ENCODE measurements at places on chromosomes 6 and 20. TPM values are rescaled to one million over a fixed set of nuclear protein-coding genes. Genes with fewer than 3 reads are reported as not detected.

DNA sequence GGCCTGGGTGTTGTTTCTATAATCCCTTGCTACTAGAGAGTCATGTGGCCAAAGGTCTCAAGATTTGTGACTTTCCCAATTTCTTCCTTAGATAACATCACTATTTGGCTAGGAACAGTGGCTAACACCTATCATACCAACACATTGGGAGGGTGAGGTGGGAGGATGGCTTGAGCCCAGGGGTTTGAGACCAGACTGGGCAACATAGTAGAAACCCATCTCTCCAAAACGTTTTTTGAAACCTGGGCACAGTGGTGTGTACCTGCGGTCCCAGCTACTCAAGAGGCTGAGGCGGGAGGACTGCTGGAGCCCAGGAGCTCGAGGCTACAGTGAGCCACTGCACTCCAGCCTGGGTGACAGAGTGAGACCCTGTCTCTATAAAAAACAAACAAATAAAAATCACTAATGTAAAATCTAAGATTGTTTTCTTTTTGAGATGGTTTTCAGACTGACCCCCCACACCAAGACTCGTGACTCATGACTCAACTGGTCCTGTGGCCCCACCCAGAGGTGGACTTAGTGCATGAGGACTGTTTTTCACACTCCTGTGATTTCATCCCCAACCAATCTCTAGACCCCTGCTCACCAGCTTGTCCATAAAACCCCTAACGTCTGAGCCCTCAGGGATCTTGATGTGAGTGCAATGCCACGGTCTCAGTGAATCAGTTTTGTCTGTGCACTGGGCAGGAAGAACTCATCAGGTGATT is 48.3 kb upstream of the KIF16B start:
- no peak for DNase-seq

DNA sequence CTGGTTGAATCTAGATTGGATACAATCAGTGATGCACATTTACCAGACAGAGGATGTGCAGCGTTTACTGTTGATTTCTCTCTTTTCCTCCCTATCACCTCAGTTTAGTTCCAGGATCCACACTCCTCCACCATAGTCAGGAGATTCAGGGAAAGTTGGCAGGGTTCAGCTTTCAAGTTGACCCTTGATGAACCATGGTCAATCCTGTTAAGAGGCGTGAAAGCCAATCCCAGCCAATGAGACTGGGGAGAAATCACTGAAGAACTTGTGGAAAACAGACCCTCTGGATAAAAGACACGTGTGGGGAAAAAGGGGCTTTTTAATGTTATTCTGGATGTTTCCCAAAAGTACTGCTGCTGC is 19.2 kb upstream of the SCP2D1 start:
- no peak for DNase-seq

DNA sequence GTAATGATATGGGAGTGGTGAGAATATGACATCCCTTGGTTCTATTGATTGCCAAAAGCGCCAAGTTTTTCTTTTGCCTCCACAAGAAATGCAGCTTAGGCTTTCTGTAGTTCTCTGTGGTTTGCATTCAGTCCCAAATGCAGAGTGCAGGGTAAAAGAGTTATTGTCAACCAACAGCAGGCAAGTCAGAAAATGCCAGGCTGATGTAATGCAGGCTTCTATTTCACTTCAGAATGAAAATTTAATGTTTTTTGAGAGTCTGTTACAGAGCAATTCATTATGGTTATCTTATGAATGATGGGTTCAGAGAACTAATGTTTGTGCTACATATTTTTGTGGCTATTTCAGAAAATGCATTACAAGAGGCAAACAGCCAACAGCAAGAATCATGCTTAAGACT is 293.5 kb downstream of the CENPW start:
- no peak for DNase-seq

- DNase-seq = no peak
Observed at GRCh38 chr6:16648003-16648402, 113.3 kb downstream of the ATXN1 start.

GRCh38 chr20:33012327-33013189 is 5.1 kb downstream of the BPIFB2 start:
- DNase-seq = no peak

- no peak for DNase-seq
Observed at GRCh38 chr20:38392356-38392755, 42.8 kb downstream of the SNHG17 start.

GRCh38 chr6:42401613-42401951 is 50.1 kb downstream of the TRERF1 start:
- no peak for DNase-seq

- DNase-seq = no peak
Observed at GRCh38 chr6:38307740-38308139, 332.0 kb downstream of the BTBD9 start.

- DNase-seq = no peak
Observed at GRCh38 chr20:22289442-22289841, 294.9 kb downstream of the FOXA2 start.

DNA sequence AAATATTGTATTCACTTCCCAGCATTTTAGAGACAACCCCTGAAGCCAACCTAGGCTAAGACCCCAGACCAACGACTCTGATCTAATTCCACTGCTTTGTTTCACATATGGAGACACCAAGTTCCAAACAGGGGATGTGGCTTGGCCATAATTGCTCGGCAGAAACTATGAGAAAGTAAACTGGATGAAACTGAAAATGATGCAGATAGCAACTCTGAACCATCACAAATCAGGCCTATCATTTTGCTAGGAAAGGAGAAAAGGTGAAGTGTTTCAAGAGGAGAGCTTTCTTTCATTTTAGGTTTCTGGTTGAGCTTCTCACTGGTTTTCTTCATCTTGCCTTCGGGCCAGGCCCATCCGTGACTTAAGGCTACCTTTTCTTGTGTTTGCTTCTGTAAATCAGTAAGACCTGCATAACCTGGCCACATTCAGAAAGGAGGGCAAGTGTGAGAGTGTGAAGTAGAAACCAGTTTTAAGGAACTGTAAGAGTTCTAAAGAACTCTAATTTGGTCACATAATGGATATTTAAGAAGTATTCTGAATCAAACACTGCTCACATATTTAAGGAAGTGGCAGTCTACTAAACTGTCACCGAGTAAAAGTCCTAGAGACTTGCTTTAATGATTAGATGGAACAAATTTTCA is 105.8 kb downstream of the BACH2 start:
- DNase-seq = no peak

DNA sequence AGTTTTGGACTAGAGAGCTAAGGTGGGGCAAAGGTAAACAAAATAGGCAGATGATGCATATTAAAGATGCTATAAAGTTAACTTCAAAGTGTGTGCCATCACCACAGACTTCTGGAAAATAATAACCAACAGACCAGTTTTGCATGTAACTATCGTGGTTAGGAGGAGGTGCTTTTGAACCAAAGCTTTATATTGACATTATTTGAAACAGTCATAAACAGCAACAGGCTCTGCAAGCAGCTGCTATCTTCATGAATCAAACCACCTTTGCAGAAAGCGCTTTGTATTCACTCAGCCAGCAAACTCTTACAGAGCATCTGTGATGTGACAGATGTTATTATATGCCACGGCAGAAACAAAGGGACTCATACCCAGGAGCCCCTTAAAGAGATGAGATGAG is 81.9 kb downstream of the CRYBG1 start:
- DNase-seq = no peak

ADGB gene
- not detected for total RNA-seq

FGD2 gene
- total RNA-seq = 1.4 TPM

OR2B2 gene
- total RNA-seq = not detected

CST2 gene
- not detected for total RNA-seq

Measured in CD4-positive, alpha-beta memory T cell (primary cell).